ENCODE measurements at places on chromosomes 12 and 14.

DNA sequence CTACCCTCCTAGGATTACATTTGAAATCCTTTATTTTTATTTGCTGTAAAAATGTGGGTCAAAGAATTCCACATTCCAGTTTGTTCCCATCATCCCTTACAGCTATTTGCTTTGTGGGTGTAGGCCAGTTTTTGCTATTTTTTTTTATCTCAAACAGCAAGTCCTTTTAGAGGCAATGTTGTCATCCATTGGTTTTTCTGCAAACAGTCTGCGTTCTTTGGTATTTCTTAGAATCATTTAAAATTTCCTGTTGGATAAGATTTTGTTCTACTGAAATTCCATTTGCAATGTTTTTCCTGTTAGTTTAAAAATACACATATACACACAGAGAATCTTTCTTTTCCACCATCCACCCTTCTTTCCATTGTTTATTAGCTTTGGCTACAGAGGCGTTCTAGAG is 53.3 kb upstream of the STK38L start:
- DNase-seq = no peak

DNA sequence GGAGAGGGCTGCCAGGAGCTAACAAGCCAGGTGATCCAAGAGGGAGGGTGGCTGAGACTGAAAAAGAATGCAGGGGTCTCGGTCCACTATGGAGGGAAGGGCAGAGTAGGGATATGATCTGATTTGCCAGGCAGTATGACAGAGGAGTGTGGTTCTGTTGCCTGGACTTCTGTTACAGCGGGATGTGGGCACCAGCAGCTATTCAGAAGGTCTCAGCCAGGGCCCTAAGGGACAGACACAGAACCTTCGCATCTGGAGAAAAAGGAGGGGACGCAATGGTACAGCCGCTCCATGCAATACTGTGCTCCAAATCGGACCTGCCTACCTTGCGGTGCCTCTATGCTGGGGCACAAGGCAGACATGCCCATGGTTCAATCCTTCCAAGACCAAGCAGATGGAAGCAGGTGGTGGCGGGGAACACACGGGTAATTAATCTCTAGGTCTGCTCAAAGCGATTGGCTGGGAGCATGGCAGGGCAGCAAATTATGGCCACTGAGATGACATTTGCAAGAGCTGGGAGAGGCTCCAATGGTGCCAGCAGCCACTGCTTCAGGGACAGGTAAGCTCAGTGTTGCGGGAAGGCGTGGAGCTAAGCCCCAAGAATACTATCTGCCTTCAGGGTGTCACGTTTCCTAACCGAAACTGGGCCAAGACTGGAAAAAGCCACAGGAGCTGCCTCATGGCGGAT is 185.5 kb downstream of the FOXN3 start:
- no peak for DNase-seq

DNA sequence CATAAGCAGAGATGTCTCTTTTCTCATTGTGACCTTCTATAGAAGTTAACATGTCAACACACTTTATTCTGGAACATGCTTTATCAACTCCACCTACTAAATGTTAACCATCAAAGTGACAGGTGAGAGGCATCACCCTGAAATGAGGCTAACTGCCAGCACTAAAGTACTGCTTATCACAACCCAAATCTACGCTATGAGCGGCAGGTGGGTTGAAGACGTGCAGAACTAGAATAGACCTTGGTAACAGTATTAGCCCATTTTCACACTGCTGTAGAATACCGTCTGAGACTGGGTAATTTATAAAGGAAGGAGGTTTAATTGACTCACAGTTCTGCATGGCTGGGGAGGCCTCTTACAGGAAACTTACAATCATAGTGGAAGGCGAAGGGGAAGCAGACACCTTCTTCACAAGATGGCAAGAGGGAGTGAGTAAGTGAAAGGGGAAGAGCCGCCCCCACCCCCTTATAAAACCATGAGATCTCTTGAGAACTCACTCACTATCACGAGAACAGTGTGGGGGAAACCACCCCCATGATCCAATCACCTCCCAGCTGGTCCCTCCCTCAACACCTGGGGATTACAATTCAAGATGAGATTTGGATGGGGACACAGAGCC is 359.0 kb downstream of the SEC23A start:
- no peak for DNase-seq

DNA sequence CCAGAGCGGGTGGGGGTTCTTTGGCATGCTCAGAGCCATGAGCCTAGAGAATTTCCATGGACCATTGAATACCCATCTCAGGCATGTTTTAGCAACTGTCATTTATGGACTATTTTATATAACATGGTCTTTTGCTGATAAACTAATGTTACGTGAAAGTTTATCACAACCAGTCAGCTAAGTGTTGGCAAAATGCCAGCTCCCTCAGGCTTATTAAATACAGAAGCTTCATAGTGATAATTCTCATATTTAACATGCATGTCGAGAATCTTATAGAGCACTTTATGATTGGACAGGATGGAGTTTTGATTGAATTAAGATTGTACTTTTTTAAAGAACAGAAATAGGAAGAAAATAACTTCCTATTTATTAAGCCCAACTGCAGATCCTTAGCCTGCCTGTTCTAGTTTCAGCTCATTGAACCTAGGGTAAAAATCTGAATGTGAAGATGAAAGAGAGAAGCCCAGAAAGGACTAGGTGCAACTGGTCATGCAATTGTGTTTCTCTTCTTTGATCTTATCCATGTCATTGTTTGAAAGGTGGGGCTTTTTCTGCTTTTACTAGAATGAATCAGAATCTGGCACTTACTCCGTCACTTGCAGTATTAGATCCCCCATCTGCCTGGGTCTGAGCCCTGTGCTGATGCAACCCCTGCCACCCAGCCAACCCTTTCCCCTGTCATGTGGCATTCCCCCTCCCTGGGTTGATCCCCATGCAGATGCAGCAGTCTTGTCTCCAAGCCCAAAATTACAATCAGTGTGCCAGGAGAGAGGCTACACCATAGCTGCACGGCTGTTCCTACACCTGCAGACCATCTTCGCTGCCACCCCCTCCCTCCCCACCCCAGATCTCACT is 134.6 kb upstream of the EVL start:
- DNase-seq = no peak

DNA sequence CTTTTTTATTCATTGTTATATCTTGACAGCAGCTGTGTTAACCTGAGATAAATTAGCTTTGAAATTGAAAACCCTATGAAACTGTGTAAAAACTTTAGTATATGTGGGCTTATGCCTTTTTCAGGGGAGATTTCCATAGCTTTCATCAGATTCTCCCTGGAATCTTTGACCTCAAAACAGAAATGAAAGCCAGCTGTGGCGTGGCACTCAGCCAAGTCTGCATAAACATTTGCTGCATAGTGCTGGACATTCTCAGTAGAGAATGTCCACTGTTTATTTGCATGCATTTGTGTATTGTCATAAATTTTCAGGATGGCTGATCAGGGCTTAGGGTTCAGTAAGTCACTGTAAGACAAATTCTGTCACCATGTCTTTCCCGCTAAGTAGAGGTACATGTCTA is 115.3 kb upstream of the NAP1L1 start:
- no peak for DNase-seq

DNA sequence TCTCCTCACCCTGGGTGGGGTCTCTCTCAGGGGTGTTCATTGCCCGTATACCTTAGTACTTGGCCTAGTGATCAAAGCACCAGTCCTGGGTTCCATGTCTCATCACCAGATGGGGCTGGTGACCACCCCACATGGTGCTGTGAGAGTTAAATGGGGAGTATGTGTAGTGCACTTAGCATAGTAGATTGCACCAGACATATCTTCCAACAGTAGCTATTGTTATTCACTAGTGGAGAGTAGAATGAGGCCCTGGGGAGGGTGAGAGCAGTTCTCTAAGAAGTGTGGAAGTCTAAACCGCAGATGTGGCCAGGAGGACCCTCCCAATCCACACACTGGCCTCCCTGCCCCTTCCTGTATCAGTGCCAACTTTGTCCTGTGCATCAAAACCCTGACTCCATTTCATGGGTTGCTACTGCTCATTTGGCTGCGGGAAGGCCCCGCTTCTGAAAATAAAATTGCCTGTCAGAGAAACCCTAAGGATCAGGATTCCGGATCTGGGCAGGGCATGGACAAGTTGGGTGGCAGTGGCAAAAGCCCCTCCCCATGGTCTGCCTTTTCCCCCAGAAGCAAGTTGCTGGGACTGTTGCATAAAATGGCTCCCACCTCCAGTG is 4.4 kb downstream of the CD9 start:
- no peak for DNase-seq

DNA sequence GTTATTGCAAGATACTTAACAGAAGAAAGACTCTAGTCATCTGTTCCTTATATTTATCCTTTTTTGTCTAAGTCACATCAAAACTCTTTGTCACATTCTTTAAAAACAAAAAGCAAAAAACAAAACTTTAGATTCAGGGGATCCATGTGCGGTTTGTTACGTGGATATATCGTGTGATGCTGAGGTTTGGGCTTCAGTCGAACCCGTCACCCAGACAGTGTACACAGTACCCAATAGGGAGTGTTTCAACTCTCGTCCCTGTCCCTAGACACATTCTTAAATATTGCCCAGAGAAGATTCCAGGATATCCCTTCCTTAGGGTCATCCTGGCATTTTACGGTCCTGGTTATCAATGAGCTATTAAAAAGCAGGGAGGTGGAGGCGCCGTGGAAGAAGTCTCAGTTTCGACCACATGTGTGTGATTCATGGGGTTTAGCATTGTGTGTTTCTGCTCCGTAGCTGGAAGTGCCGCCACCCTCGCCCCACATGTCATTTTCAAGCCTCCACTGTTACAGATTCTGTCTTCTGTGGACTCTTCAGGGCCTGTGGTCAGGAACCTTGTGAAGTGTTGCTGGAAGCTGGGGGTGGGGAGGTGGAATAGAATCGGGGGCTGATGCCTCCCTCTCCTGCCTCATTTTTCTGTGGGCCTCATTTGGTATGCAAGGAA is 19.9 kb downstream of the CCND2 start:
- DNase-seq = no peak

GRCh38 chr12:82838131-82838551 is 151.4 kb downstream of the TMTC2 start:
- no peak for DNase-seq

- DNase-seq = no peak
Measured at GRCh38 chr14:50624447-50624846, 43.7 kb downstream of the SAV1 start.

DNA sequence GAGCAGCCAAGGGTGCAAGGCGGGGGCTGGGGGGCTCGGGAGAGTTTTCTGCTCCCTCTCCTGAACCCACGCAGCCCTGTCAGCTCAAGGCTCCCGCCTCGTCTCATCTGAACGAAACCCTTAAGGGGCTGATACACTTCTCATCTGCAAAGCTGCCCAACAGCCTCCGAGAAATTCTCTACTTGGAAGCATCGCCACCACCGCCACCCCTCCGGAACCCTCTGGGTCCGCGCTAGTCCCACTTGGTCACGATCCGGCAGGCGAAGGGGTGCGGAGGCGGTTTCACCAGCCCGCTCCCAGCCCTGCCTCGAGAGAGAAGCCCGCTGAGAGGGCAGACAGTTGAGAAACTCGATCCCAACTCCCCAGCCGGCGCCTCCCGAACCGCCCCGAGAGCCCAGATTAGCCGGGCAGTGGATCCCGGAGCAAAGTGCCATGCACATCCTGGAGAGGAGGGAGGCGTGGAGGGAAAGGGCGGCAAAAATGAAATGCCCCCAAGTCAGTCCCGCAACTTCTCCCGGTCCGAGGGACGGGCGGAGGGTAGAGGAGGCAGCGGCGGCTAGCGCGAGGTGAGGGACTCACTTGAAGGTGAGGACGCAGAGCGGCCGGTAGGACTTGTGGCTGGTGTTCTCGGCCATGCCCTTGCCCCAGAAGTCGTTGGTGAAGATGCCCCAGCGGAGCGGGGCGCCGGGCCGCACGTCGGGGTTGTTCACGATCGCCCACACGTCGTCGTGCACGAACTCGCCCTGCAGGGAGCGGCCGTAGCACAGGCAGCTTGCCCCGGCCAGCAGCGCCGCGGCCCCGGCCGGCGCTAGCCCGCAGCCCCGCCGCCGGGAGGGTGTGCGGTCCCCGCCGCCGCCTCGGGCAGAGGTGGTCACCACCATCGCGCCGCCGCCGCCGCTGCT is 620 bp downstream of the TMTC1 start:
- no peak for DNase-seq

DNA sequence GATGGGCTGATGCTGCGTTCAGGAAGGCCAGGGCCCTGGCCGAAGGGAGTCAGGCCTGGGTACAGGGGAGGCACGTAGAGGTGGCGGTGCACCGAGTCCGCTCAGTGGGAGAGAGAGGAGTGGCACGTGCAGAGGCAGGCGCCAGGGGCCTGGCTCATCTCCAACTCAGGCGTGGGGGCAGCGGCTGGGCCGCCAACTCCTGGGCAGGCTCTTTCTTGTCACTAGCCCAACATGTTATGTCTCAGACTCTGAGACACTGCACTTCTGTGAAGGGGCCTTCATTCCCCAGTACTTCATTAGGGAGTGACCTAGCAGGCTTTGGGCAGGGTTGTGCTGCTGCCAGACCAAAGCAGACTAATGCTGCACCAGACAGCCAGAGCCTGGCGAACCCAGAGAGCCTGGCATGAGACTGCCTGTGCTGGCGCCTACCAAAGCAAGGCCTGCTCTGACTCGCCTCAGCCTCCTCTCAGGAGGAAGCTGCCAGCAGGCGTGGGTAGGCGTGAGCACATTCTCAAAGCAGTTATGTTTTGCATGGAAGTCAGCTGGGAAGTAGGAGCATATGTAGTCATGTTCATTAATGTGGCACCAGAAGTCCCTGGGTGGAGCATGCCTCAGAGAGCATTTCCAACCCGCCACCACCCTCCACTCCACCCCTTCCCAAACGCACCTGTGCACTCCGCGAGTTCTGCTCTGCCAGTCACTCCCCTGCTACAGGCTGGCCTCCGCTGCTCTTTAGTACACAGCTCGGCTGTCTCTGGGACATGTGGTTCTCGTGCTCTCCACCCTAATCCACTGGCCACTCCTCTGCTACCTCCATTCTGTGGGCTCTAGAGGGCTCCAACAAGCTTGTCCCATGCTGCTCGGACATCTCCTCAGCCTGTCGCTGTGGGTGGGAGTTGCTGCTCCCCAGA is 9.7 kb downstream of the CKB start:
- no peak for DNase-seq

DNA sequence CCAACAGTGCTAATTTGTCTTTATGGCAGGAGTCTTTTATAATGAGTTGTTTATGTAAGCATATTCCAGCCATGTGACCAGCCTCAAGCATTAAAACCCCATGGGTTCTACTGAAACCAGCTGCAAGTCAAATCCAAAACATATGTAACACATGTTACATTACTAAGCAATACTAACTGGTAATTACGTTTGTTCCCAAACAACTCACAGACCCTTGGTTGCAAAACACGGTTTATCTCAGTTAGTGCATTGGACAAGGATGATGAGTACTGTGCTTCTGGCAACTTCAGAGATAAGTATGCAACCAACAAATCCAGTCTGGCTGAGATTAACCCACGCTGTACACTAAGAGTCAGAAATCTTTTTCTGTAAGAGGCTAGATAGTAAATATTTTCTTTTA is 110.1 kb upstream of the FAR2 start:
- no peak for DNase-seq

GRCh38 chr14:66509874-66510273 is 1.9 kb downstream of the GPHN start:
- no peak for DNase-seq

Data from effector memory CD4-positive, alpha-beta T cell (primary cell).